ENCODE measurements at places on chromosomes 13 and 19. TPM values are rescaled to one million over a fixed set of nuclear protein-coding genes. Genes with fewer than 3 reads are reported as not detected.

INAFM1 gene
- polyA plus RNA-seq = 5.6 TPM

URAD gene
- not detected for polyA plus RNA-seq

MCEMP1 gene
- 0.09 TPM for polyA plus RNA-seq

IFI30 gene
- polyA plus RNA-seq = 29.3 TPM

VMAC gene
- polyA plus RNA-seq = 3.4 TPM

DCT gene
- 0.04 TPM for polyA plus RNA-seq

ZNF85 gene
- 3.2 TPM for polyA plus RNA-seq

SAMD1 gene
- polyA plus RNA-seq = 28.4 TPM

ADAMTSL5 gene
- polyA plus RNA-seq = 10.9 TPM

SLC1A6 gene
- polyA plus RNA-seq = not detected

TMPRSS9 gene
- 0.04 TPM for polyA plus RNA-seq

CYP4F12 gene
- polyA plus RNA-seq = 50.0 TPM

SHANK1 gene
- 0.13 TPM for polyA plus RNA-seq

IL11 gene
- polyA plus RNA-seq = 0.47 TPM

MAP4K1 gene
- polyA plus RNA-seq = 7.3 TPM

SCAF1 gene
- polyA plus RNA-seq = 26.7 TPM

ZNF160 gene
- polyA plus RNA-seq = 18.2 TPM

PAN3 gene
- polyA plus RNA-seq = 13.2 TPM

CPT1C gene
- polyA plus RNA-seq = 4.1 TPM

ELSPBP1 gene
- not detected for polyA plus RNA-seq

FFAR3 gene
- polyA plus RNA-seq = not detected

PHF11 gene
- 55.4 TPM for polyA plus RNA-seq

CPAMD8 gene
- 1.9 TPM for polyA plus RNA-seq

ERICH4 gene
- not detected for polyA plus RNA-seq

LENG1 gene
- polyA plus RNA-seq = 4.9 TPM

NLRP4 gene
- polyA plus RNA-seq = not detected

CYP2B6 gene
- not detected for polyA plus RNA-seq

ECSIT gene
- 36.3 TPM for polyA plus RNA-seq

MAG gene
- polyA plus RNA-seq = not detected

ADPRHL1 gene
- 0.51 TPM for polyA plus RNA-seq

KANK3 gene
- polyA plus RNA-seq = 4.2 TPM

FAM83E gene
- 26.7 TPM for polyA plus RNA-seq

LILRA5 gene
- 0.12 TPM for polyA plus RNA-seq

IGFL2 gene
- 5.4 TPM for polyA plus RNA-seq

Data from esophagus (tissue), 2 donors.